Stimulated activated CD4-positive, alpha-beta T cell treated with anti-CD3 and anti-CD28 coated beads, Interleukin-1b, Interleukin-23, amount 100 ng/mL, for 24 hours (primary cell): ENCODE measurements at places on chromosomes 16 and 17.
A peak's percentile ranks its signal among the peaks of the same experiment; 100 is the strongest.

DNA sequence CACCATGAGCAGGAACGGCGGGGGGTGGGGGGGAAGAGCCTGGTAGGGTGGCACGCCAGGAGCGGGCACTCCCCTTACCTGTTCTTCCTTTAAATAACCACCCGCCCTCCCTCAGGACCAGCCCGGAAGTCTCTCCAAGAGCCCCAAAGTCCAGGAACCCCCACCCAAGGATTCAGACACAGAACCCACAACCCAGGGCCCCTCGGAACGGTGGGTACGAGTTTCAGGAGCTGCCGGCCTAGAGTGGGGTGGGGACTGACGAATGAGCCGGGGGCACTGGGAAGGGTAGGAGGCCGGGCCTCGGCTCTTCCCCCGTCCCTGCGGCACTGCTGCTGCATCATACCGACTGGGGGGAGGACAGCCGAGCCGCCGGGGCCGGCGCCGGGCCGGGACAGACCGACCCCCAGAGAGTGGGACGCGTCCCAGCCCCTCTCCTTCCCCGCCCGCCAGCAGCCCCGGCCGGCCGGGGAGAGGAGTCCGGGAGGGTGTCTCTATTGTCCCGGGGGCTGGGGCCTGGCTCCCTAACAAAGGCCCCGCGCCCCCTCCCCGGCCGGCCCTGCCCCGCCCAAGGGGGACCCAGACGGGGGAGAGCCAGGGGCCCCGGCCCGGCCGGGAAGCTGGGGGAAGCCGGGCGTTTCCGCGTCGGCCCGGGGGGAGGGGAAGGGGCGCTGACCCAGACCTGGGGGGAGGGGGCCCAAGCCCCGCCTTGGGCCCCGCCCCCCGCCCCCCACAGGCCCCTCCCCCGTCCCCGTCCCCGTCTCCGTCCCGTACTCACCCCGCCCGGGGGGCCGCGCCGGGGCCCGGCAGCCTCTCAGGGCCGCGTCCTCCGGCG lies 747 bp downstream of the ATXN7L3 start:
- DNase-seq, result no peak

GRCh38 chr16:54240271-54241129 lies 46.1 kb downstream of the IRX3 start:
- DNase-seq, result no peak

GRCh38 chr16:48347980-48348379 lies 37.2 kb downstream of the SIAH1 start:
- DNase-seq, result no peak

- DNase-seq, result no peak
Observed at GRCh38 chr16:84423416-84423837, 55.1 kb downstream of the ATP2C2 start.

DNA sequence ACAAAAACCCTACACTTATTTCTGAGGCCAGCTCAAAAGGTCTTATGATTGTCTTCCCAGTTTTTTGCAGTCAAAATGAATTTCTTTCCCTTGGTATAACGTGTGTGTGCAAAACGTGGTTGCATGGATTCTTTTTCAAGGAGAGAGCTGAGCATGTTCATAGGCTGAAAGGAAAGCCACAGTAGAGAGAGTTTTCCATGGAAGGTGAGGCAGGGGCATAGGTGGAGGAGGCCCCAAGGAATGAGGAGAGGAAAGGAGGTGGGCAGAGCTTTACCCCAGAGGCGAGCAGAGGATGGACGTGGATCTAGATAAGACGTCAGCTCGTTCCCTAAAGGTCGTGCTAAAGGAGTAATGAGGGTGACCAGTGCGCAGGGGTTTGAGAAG lies 22.8 kb downstream of the TRPV2 start:
- no peak for DNase-seq

DNA sequence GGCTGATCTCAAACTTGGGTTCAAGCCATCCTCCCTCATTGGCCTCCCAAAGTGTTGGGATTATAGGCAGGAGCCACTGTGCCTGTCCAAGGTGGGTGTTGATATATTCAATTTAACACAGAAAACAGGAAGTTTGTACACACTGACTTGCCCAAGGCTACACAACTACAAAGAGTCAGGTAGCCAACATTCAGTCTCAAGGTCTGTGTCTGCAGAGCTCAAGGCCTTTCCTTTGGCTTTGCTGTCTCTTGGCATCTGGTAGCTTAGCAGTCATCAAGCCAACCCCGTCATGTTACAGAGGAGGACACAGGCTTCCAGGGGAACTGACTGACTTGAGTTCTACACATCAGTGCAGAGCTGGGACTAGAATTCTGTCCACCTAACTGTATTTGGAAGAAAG lies 11.9 kb upstream of the MEFV start:
- DNase-seq, result no peak

- no peak for DNase-seq
Observed at GRCh38 chr16:12327971-12328726, 351.6 kb downstream of the SNX29 start.

DNA sequence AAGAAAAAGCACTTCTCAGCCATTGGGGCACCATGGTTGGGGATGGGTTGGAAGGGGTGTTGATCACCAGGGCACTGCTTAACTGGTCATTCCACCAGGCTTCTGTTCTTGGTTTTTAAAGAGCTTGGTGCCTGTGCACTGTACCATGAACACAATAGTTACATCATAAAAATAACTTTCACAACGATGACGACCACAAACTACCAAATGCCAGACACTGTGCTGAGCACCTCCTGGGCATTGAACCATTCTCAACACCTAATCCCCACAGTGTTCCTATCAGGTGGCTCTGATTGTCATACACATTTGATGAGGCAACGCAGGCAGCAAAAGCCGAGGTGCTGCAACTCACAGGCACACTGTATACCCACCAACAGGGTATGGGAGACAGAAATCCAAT lies 208.0 kb downstream of the FOXL1 start:
- DNase-seq, result no peak

DNA sequence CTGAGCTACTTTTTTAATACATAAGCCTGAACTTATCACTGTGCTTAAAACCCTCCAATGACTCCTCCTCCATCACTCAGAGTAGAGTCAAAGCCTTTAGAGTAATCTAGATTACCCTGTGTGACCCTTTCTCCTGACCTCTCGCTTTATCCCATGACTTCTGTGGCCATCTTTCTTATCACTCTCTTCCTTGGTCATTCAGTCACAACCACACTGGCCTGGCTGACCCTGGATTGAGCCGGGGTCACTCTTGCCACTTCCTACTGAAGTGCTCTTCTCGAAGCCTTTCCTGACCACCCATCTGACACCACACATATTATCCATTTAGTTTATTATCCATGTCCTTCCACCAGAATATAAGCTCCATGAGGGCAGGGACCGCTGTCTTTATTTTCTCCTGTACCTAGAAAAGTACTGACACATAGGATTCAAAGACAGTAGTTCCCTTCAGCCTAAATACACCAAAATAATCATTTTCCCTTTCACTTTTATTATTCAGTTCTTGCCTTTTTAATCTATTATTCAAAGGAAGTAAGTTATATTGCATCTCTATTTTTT lies 28.0 kb upstream of the ABCA9 start:
- DNase-seq, result no peak

- no peak for DNase-seq
Observed at GRCh38 chr16:15043344-15043743, 12.5 kb downstream of the NTAN1 start.

GRCh38 chr16:57665541-57665940 lies 2.6 kb upstream of the ADGRG3 start:
- no peak for DNase-seq

GRCh38 chr17:82914375-82914774 lies 74.6 kb upstream of the ZNF750 start:
- DNase-seq, result no peak

DNA sequence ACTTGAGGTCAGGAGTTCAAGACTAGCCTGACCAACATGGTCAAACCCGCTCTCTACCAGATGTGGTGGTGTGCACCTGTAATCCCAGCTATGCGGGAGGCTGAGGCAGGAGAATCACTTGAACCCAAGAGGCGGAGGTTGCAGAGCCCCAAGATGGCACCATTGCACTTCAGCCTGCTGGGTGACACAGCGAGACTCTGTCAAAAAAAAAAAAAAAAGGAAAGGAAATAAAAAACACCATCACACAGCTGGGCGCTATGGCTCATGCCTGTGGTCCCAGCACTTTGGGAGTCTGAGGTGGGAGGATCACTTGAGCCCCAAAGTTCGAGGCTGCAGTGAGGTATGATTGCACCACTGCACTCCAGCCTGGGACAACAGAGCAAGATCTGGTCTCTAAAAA lies 13.3 kb upstream of the SBK1 start:
- DNase-seq, result no peak

- no peak for DNase-seq
Observed at GRCh38 chr17:61467416-61468262, 15.4 kb downstream of the TBX4 start.

DNA sequence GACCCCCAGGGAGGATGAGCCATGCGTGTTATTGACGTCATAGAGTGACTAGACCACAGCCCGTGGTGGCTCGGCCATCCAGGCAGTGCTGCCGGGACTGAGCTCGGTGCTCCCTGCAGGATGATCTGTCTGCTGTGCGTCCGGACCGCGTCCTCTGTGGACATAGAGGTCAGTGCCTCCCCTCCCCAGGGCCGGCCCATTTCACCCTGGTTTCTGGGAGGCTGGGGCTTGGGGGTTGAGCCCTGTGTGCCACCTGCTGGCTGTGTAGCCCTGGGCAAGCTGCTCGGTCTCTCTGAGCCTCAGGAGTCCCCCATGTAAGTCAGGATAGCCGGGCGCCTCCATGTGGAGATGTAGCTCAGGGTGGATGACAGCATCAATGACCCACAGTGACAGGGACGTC lies 8.3 kb downstream of the TSC2 start:
- DNase-seq, result no peak

- no peak for DNase-seq
Observed at GRCh38 chr16:27333104-27333503, 19.3 kb downstream of the IL4R start.

DNA sequence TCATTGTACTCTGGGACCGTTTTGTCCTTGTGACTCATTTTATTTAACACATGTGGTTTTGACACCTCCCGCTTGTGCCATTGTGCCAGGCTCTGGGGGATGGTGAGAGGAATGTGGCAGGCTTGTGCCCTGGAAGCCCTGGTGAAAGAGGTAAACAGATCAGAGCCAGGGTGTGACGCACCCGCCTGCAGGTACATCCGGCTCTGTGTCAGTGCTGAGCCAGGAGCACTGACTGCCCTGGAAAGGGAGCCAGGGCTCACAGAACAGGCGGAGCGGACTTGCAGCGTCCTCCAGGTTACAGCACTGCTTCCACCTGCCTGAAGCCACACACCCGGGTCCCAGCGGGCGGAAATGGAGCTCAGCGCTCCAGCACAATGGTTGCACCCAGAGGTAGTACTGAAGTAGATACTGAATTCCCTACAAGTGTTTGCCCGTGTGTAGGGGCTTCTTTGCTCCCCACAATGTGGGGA lies 30.6 kb downstream of the CDRT15 start:
- no peak for DNase-seq

DNA sequence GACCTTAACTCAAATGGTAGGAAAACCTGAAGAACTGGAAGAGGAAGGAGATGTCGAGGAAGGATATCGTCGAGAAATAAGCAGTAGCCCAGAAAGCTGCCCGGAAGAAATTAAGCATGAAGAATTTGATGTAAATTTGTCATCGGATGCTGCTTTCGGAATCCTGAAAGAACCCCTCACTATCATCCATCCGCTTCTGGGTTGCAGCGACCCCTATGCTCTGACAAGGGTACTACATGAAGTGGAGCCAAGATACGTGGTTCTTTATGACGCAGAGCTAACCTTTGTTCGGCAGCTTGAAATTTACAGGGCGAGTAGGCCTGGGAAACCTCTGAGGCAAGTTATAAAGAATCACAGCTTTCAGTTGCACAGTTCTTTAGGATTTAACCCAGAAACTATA lies 15.5 kb downstream of the ERCC4 start:
- DNase-seq, result peak; percentile 14

- no peak for DNase-seq
Observed at GRCh38 chr16:4345836-4346781, 5.0 kb downstream of the PAM16 start.

DNA sequence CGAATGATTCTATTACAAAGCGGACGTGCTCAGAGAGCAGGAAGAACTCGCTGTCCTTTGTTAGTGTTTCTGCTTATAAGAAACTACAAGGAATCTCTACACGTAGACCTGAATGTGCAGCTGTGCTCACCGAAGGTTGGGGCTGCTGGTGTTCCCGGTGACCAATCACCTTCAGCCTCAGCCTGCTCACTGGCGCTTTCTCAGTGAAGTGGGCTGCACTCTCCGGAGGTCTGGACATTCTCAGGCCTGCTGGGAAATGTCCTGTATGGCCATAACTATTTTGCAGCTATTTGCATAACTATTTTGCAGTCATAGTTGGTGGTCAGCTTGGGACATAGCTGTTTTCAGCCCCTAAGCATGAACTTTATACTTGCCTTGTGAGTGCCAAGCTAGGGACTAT lies 9.7 kb upstream of the CIAO3 start:
- no peak for DNase-seq

DNA sequence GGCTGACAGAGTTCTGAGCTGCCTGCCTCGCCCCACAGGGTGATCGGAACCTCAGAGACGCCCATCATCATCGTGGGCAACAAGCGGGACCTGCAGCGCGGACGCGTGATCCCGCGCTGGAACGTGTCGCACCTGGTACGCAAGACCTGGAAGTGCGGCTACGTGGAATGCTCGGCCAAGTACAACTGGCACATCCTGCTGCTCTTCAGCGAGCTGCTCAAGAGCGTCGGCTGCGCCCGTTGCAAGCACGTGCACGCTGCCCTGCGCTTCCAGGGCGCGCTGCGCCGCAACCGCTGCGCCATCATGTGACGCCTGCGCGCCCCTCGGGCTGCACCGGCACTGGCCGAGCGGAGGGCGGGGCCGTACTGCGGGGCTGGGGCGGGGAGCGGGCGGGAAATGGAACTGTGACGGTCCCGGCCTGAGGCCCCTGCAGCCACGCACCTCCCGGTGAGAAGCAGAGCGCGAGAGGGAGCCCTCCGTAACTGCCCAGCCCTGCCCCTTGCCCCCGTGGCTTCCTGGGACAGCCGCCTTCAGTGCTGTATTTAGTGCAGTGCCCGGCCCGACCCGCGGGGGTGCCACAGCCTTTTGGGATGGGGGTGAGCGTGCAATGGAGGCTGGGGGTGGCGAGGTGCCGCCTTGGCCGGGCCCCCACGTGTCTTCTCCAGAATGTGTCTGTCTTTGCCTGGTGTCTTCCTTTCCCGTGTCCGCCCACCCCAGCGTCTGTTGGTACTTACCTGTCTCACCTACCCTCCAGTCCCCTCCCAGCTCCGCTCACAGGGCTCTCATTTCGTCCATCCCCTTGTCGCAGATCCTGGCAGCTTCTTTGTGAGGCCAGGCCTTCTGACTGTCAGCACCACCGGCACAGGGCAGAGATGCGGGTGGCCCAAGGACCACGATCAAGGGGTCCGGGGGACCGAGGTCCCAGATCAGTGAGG lies 9.8 kb downstream of the RASL10B start:
- DNase-seq, result no peak

DNA sequence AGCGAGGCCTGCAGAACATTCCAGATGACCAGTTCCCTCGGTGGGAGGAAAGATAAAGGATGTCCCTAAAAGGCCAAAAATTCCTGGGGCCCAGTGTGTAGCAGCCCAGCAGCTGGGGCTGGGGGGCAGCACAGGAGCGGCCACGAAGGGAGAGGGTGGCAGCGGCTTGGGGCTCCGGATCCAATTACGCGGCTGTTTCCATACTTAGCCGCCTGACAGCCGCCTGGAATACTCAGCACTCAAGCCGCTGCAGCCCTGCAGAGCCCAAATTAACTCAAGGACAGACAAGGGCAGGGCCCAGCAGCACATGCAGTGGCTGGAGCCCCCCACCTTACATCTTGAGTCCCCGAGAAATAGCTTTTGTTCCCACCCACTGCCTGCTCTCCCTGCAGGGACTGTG lies 1.3 kb downstream of the SRL start:
- DNase-seq, result no peak
